ENCODE measurements at places on chromosomes 7 and 10.
A peak's percentile ranks its signal among the peaks of the same experiment; 100 is the strongest.

DNA sequence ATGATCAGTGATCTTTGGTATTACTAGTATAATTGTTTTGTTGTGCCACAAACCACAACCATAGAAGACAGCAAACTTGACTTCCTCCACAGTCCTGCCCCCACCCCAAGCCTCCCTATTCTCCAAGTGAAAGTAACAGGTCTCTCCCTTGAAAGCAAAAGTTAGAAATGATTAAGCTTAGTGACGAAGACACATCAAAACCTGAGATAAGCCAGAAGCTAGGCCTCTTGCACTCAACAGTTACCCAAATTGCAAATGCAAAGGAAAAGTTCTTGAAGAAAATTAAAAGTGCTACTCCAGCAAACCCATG is 7.5 kb downstream of the SAR1A start:
- no peak for DNase-seq

DNA sequence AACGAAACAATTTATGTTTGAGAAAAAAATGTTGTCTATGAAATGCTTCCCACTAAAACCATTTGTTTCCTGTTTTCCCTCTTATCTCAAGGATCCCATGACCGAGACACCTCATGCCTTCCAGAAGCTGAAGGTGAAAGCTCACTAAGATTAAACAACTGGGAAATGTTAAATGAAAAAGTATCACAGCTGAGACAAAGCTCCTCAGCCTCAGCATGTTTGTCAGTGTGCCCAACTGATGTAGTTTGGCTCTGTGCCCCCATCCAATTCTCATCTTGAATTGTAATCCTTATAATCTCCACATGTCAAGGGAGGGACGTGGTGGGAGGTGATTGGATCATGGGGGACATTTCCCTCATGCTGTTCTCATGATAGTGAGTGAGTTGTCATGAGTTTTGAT is 327.3 kb downstream of the HTR7 start:
- no peak for DNase-seq

DNA sequence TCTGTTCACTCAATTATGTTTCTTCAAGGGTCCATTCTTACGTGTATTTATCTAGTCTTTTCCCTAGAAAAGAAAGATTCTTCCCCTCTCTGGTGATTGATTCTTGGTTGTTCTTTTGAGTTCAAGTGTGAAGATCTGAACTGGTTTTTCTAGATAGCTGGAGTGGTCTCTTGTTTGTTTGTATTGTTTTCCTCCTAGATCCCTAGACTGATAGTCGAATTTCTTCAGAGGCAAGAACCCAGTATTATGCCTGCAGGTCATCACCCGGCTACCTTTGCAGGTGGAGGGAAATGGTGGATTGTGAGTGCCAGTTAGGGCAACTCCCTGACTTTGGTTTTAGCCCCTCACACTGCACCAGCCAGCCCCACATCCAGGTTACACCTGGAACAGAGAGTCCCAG is 2.2 kb upstream of the RSU1 start:
- no peak for DNase-seq

DNA sequence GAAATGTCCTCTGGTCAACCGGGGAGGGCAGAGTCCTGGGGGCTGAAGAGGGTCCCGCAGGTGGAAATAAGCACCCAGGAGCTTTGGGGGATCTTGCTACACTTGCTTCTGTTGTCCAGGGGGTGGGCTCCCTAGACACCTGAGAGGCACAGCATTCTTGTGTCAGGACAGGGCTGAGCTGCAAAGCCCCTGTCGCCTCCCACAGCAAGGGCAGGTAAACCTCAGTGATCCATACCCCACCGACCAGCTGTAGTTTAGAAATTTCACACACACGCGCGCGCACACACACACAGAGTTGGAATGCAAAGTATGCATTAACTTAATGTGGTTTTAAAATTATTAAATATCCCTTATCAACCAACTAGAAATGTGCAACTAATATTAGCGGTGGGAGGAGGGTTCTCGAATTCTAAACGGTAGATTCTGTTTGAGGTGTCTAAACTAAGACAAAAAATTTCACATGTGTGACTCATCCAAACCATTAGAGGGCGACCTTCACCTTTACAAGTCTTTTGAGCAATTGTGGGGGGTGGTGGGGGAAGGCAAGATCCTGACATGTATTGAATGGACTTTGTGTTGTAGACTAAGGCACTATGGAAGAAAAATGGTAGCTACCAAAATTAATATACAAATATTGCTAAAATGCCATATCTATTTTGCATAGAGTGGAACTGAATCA is 34.3 kb upstream of the PTF1A start:
- DNase-seq = peak; percentile 58

DNA sequence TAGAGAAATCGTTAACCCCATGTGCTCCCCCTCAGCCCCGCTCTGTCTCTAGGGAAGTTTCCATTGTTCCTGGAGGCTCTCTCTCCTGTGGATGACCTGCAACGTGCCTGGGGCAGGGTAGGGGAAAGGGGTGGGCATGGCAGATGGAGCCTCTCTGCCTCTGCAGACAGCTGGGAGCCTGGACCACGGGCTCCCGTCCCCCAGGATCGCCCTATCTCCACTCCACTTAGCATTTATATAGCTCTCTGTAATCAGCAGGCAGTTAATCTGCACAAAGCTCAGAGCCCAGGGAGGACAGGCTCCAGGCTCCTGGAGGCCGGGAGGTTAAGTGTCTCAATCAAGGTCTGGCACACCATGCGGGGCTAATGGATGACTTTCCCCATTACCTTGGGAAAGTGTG is 369.7 kb downstream of the PLXNA4 start:
- peak; percentile 72 for DNase-seq

GRCh38 chr7:26441002-26441521 is 149.4 kb downstream of the SNX10 start:
- peak; percentile 83 for DNase-seq

DNA sequence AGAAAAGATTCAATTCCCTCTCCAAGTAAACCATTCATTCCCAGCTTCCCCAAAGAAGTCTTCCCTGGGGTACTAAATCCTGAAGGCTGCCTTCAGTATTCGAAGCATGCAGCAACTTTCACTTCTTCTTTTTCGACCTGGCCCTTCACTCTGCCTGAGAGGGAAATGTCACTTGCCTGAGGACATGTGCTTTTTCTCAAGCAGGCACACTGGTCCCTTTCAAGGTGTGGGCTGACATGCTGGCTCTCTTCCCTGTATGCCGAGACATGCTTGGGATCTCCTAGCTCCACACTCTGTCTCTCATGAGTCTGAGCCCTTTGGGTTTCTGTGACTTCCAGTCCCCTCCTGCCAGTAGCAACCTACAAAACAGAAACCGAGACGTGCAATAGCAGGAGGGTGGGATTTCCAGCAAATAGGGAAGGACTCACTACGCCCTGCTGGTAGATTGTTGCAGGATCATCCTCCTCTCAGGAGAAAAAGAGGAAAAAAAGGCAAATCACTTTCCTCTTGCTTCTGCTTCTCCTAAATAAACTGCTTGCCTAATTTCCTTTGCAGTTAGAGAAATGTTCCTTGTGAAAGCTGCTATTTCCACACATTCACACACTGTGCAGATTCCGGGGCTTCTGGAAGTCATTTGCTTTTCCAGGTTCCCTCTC is 33.5 kb downstream of the FIGNL1 start:
- DNase-seq = no peak

- DNase-seq = peak; percentile 35
Observed at GRCh38 chr10:3782451-3783315, 2.3 kb downstream of the KLF6 start.

DNA sequence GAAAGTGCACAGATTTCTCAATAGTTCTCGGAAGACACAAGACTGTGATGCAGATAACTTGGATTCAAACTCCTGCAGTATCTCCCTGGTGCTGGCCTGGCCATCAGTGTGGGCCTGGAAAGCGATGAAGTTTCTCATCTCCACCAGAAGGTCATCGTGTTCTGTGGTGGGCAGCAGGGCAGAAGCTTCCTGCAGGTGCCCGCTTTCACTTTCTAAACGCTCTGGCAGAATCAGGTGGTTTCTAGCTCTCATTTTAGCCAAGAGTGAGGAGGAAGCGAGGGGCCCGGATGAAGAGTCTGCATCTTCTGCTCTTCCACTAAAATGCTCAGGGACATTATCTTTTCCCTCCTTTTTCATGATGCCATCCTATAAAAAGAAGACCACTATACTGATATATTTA is 63.0 kb upstream of the DRGX start:
- DNase-seq = no peak

- no peak for DNase-seq
Observed at GRCh38 chr7:41882256-41882655, 179.4 kb upstream of the INHBA start.

DNA sequence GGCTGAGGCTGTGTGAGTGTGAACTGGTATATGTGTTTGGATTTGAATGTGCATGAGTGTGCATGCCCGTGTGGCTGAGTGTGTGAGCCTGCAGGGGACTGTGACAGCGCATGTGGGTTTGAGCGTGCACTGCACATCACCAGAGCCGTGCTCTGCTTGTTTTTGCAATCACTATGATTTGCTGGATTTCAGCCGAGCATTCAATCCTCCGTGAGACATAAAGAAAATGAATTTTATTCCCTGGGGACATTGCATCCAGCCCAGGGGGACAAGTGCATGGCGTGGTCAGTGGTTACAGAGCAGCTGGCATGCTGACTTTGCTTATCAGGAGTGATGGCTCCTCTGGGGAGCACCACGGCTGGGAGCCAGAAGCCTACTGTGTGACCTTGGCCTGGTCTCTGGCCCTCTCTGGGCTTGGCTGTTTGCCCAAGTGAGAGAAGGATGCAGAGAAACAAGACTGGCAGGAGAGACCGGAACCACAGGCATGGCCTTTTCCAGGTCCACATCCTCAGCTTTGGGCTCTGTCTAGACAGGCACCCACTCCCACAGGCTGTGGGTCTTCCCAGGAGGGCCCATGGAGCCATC is 160.2 kb upstream of the UNC5B start:
- DNase-seq = no peak

- peak; percentile 15 for DNase-seq
Observed at GRCh38 chr7:45073031-45073785, 15.6 kb downstream of the NACAD start.

- no peak for DNase-seq
Observed at GRCh38 chr10:121812031-121812430, 115.8 kb downstream of the ATE1 start.

Measured in retina (tissue), 1 donor.